ENCODE measurements at places on chromosomes 12 and 14.

- DNase-seq, result no peak
Measured at GRCh38 chr14:103127861-103128598, 4.8 kb downstream of the TNFAIP2 start.

DNA sequence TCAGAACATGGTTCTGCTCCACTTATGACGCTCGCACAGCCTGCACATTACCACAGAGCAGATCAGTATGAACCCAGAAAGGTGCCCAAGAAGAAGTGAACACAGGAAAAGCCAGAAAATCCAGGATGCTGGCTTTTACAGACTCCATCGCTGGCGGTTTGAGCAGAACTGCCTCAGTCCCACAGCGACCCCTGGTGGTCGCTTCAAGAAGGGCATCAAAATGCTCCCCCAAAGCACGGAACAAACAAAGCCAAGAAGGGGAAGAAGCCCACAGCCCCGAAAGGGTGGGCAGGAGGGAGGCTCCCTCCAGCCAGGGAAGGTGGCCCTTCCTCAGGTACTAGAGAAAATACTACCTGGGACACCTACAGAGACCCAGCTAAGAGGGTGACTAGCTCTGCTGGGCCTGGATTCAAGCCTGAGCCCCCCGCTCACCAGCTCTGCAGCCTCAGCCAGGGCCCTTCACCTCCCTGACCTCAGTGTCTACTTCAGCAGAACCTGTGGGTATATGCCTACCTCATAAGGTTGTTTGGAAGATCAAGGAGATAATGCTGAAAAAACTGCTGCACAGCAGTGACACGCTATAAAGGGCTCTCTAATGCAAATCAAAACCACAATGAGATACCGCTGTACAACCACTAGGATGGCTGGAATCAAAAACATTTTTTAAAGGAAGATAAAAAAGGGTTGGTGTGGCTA is 98.1 kb downstream of the NCOR2 start:
- no peak for DNase-seq

GRCh38 chr14:95545515-95546168 is 10.8 kb downstream of the GLRX5 start:
- no peak for DNase-seq

DNA sequence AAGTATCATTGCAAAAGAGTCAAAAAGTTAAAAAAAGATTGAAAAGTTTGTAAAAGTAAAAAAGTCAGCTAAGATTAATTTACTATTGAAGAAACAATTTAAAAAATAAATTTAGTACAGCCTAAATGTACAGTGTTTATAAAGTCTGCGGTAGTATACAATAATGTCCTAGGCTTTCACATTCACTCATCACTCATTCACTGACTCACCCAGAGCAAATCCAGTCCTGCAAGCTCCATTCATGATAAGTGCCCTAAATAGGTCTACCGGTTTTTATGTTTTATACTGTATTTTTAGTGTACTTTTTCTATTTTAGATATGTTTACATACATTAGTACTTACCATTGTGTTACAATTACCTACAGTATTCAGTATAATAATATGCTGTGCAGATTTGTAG is 43.9 kb upstream of the ABCC9 start:
- DNase-seq, result no peak

- DNase-seq, result peak; percentile 42
Measured at GRCh38 chr12:111035578-111036301, 115.4 kb upstream of the MYL2 start.

DNA sequence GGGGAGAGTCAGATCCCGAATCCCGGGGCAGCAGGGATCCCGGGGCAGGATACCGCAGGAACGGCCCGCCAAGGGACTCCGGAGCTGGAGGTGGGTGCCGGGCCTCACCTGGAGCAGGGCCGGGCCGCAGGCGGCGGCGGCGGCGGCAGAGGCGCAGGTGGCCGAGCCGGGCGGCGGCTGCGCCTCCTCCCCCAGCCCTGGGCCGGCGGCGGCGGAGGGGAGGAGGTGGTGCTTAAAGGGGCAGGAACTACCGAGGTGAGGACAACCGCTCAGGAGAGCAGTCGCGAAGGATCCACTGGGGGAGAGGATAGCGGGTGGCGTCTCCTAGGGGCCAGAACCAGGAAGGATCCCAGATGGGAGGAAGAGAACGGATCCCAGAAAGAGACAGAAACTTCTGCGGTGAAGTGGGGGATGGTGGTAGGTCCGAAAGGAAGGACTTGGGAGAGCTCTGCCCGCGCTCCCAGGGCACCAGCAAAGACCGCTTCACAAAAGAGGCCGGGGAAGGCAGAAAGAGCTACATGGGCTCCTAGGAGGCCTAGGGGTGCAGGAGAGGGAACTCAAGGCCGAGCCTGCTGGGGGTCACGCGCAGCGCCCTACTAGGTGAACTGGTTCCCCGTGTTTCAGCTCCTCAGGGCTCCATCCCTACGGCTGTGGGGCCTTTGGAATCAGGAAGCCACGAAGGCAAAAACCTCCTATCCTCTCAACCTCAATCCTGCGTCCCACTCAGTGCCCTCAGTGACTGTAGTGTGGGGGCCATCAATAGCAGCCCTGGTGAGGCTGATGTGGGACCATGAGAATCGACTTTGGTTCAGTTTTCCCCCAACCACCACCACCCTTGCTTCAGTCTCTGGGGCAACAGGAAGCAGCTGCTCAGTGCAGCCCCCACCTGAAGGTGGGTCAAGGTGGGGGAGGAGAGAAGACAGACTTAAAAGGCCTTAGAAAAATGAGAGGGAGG is 5.0 kb upstream of the BAZ2A start:
- DNase-seq, result peak; percentile 72

- DNase-seq, result no peak
Measured at GRCh38 chr12:72135021-72135301, 137.2 kb upstream of the TRHDE start.

DNA sequence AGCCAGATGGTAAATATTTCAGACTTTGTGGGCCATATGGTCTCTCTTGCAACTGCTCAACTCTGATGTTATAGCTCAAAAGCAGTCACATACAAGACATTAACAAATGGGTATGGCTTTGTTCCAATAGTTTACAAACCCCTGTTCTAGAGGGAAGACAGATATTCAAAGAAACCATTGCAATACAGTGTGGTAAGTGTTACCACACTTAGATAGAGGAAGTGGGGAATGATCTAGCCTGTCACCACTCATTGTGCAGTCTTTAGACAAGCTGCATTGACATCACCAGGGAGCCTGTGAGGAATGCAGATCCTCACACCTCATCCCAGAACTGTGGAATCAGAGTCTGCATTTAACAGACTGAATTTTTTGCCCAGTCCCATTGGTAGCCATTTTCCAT is 80.0 kb upstream of the RGS6 start:
- DNase-seq, result no peak

GRCh38 chr12:65585648-65586602 is 238.4 kb upstream of the HMGA2 start:
- DNase-seq, result no peak

- DNase-seq, result no peak
Measured at GRCh38 chr12:131091413-131091975, 137.8 kb downstream of the ADGRD1 start.

- DNase-seq, result peak; percentile 36
Measured at GRCh38 chr14:100375266-100375962, 52.3 kb downstream of the SLC25A47 start.

DNA sequence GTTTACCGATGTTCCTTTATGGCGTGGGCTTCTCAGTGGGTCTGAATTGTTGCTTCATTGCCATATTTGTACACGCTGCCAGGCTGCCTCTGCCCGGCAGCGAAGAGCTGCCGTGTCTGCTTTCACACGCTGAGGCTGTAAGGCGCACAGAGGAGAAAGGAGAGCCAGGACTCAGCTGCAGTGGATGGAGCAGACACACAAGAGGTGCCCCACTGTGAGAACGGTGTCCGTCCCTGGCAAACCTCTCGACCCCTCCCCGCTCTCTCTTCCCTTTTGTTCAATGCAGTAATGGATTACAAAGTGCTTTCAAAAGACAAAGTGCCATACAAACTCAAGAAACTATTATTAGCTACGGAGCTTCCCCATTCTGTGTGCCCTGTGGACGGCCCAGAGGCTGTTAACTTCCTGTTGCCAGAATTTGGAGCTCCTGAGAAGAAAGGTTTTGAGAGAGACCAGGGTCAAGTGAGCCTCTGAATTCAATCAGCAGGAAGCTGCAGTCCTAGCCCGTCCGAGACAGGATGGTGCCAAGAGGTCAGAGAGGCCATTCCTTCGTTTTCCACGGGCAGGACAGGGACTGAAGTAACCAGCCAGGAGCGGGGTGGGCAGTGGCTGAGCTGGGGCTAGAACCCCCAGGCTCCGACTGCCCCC is 15.8 kb downstream of the CCND2 start:
- no peak for DNase-seq
